Cardiac muscle cell (in vitro differentiated cells and primary cell): ENCODE measurements at places on chromosomes 11 and 22. TPM values are rescaled to one million over a fixed set of nuclear protein-coding genes. Genes with fewer than 3 reads are reported as not detected.

The CWF19L2 gene
- 4.8 and 9.2 TPM in 2 replicates for total RNA-seq

The PATE2 gene
- 0.11 TPM in 1 of 2 replicates, not detected in the other for total RNA-seq

The OTOG gene
- total RNA-seq: 0.14 and 0.15 TPM in 2 replicates

The SSTR3 gene
- 0.06 and 0.21 TPM in 2 replicates for total RNA-seq

The SEPTIN3 gene
- total RNA-seq: 3.6 and 3.9 TPM in 2 replicates

The SMC1B gene
- 0.15 TPM in 1 of 2 replicates, not detected in the other for total RNA-seq

The RIN1 gene
- 4.9 and 9.4 TPM in 2 replicates for total RNA-seq

The KIF18A gene
- total RNA-seq: 4.1 and 16.1 TPM in 2 replicates

The OR52H1 gene
- total RNA-seq: 0.46 and 0.83 TPM in 2 replicates
